ENCODE measurements at places on chromosomes 16 and 17. TPM values are rescaled to one million over a fixed set of nuclear protein-coding genes. Genes with fewer than 3 reads are reported as not detected.
A peak's percentile ranks its signal among the peaks of the same experiment; 100 is the strongest.

Gene ORC6
- polyA plus RNA-seq = 6.7 TPM

Gene NHLRC4
- polyA plus RNA-seq = 1.5 TPM

Gene TUBB3
- 23.5 TPM for polyA plus RNA-seq

Gene ITGAD
- 0.22 TPM for polyA plus RNA-seq

Gene FOXN1
- 0.38 TPM for polyA plus RNA-seq

Gene SRL
- polyA plus RNA-seq = 1.2 TPM

Gene SSH2
- polyA plus RNA-seq = 35.1 TPM

Gene NPIPA3
- polyA plus RNA-seq = 1.2 TPM

DNA sequence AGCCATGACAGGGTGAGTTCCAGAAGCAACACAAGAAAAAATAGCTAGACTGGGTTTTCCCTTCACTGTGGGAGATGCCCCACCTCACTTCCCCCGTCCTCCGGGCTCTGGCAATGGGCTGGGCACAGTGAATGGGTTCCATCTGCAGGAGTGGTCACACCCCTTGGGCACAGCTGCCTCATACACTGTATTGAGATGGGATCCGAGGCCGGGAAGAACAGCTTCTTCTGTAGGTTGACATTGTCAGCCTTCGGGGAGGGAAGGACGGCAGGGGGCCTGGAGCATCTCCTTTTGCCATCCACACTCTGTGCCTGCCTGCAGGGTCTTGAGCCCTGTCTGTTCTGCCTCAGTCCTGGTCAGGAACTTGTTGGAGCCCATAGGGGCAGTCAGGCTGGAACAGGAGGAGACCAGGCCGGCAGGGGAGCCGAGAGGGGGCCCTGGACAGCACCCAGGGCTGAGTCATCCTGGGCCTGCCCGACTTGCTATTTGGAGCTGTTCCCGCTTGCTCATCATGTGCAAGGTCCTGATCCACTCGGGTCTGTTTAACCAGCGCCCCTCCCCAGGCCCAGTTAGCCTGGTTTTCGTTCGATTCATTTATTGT is 286.7 kb downstream of the SEC14L1 start:
- no peaks in the 10 kb centered on the region for H3K36me3 ChIP-seq
- DNase-seq = peak; percentile 95
- no peak overlapping the region for H3K4me3 ChIP-seq
- H3K27me3 ChIP-seq = no peaks in the 10 kb centered on the region
- no peaks in the 10 kb centered on the region for H3K4me1 ChIP-seq

GRCh38 chr17:78993981-78994671 is 14.4 kb upstream of the LGALS3BP start:
- H3K4me1 ChIP-seq = no peaks in the 10 kb centered on the region
- H3K27ac ChIP-seq = no peak overlapping the region
- H3K27me3 ChIP-seq = no peaks in the 10 kb centered on the region

- H3K4me1 ChIP-seq = no peaks in the 10 kb centered on the region
- no peaks in the 10 kb centered on the region for H3K27me3 ChIP-seq
- no peak for DNase-seq
- H3K4me3 ChIP-seq = no peak overlapping the region
- H3K36me3 ChIP-seq = no peaks in the 10 kb centered on the region
These were observed 8.5 kb downstream of the TEKT1 start for GRCh38 chr17:6823011-6823442.

DNA sequence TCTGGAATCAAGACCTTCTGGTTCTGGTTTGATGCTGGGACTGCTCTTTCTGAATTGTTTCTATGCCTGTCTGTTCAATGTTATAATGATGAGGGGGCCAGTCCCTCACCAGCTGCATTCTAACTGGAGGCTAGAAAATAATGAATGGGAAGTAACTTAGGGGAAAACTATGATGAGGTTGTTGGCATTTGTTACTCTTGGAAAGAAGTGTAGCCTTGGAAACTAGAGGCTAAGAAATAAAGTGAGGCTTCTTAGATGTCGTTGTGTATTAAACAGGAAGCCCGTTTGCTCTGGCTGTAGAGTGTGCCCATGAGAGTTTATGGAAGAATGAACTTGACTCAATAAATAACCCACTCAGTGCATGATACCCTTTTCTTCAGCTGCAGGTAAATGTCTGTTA is 140.8 kb downstream of the PRKCA start:
- no peak overlapping the region for H3K27ac ChIP-seq
- no peaks in the 10 kb centered on the region for H3K36me3 ChIP-seq
- H3K27me3 ChIP-seq = no peaks in the 10 kb centered on the region
- no peak overlapping the region for H3K4me3 ChIP-seq
- no peak for DNase-seq
- H3K4me1 ChIP-seq = peaks cover 19% of the 10 kb centered on the region

DNA sequence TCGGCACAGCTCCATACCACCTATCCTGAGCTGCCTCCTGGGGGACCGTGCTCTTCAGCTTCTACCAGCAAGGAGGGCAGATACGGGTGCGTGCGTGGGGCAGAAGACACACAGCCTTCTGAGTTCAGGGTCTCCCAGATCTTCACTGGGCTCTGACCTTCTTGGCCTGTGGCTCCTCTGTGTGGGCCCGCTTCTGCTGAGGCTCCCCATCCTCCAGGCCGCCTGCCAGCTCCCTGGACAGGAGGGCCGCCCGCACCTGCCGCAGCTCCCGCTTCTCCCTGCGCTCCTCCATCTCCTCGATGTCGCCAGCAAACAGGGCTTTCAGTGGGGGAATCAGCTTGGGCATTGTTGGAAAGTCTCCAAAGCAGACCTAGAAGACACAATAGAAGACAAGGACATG is 25.2 kb downstream of the ELAC2 start:
- DNase-seq = no peak
- H3K36me3 ChIP-seq = peaks cover 79% of the 10 kb centered on the region
- H3K4me3 ChIP-seq = no peak overlapping the region
- H3K4me1 ChIP-seq = no peaks in the 10 kb centered on the region

DNA sequence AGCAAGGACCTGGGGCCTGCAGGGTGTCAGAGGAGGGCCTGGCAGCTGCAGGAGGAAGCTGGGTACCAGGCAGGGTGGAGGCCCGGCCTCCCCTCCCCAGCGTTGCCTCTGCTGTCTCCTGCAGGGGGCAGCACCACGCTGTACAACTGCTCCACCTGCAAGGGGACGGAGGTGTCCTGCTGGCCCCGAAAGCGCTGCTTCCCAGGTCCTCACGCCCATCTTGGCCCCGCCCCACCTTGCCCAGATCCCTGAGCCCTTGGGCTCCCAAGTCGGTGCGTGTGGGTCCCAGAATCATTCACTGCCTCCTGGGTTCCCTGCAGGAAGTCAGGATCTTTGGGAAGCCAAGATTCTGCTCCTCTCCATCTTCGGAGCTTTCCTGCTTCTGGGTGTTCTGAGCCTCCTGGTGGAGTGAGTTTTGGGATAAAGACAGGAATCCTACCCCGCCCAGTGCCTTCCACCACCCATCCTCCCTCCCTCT is 1.2 kb downstream of the TMEM95 start:
- no peaks in the 10 kb centered on the region for H3K4me1 ChIP-seq
- H3K27me3 ChIP-seq = no peaks in the 10 kb centered on the region
- H3K36me3 ChIP-seq = no peaks in the 10 kb centered on the region
- DNase-seq = peak; percentile 90
- H3K4me3 ChIP-seq = no peak overlapping the region

GRCh38 chr17:73481676-73482075 is 162.6 kb downstream of the SDK2 start:
- H3K27me3 ChIP-seq = no peaks in the 10 kb centered on the region
- H3K27ac ChIP-seq = no peak overlapping the region
- H3K4me3 ChIP-seq = no peak overlapping the region
- H3K4me1 ChIP-seq = no peaks in the 10 kb centered on the region

GRCh38 chr16:576823-577201 is 7.0 kb downstream of the PIGQ start:
- no peak for DNase-seq
- no peaks in the 10 kb centered on the region for H3K27me3 ChIP-seq
- peaks cover 5% of the 10 kb centered on the region for H3K4me1 ChIP-seq

GRCh38 chr16:21708533-21709115 is 44.9 kb downstream of the OTOA start:
- no peaks in the 10 kb centered on the region for H3K36me3 ChIP-seq
- H3K27me3 ChIP-seq = peaks cover 6% of the 10 kb centered on the region
- no peak overlapping the region for H3K27ac ChIP-seq

- DNase-seq = peak; percentile 58
- peak overlapping the region; percentile 100 for H3K27ac ChIP-seq
- peak overlapping the region; percentile 98 for H3K4me3 ChIP-seq
- H3K27me3 ChIP-seq = no peaks in the 10 kb centered on the region
These were observed 1.2 kb downstream of the STAT3 start for GRCh38 chr17:42386777-42387657.

DNA sequence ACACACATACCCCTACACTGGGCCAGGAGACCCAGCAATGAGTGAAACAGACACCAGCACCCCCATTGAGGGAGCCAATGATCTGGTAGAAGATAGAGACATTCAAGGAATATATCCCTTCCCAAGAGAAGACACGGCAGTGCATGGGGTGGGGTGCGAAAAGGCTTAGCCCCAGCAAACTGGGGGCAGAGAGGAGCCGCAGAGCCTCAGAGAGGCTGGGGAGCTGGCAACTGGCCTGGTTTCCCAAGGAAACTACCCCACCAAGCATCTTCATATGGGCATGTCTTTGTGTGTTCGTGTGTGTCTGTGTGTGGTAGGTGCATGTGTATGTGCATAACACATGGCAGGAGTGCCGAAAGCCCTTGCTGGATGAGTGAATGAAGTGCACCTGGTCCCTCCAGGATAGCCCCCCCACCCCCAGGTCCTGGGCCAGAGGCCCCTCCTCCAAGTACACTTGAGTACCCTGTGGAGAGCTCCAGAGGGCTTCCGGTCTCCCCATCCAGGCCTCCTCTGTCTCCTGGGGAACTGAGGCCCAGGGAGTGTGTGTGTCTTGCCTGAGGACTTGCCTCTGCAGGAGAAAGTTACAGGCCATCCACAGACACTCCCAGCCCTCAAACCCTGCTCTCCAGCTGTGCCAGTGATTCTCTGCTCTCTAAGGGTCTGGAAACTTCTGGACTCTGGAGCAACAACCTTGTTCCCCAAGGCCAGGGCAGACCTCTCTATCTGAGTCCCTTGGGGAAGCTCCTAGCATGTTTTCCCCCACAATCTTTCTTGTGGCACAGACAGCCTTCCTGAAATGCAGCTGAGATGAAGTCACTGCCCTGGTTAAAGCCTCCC is 15.9 kb downstream of the TBX2 start:
- no peak overlapping the region for H3K4me3 ChIP-seq
- no peaks in the 10 kb centered on the region for H3K36me3 ChIP-seq
- peak; percentile 51 for DNase-seq
- peaks cover 31% of the 10 kb centered on the region for H3K4me1 ChIP-seq

GRCh38 chr16:11725457-11725856 is 17.2 kb downstream of the TXNDC11 start:
- peak overlapping the region; percentile 25 for H3K27ac ChIP-seq
- H3K36me3 ChIP-seq = peaks cover 82% of the 10 kb centered on the region
- no peak overlapping the region for H3K4me3 ChIP-seq

- DNase-seq = no peak
- no peaks in the 10 kb centered on the region for H3K27me3 ChIP-seq
- H3K27ac ChIP-seq = no peak overlapping the region
- no peaks in the 10 kb centered on the region for H3K4me1 ChIP-seq
- H3K4me3 ChIP-seq = no peak overlapping the region
- no peaks in the 10 kb centered on the region for H3K36me3 ChIP-seq
These were observed 15.1 kb downstream of the SOCS1 start for GRCh38 chr16:11240636-11241473.

DNA sequence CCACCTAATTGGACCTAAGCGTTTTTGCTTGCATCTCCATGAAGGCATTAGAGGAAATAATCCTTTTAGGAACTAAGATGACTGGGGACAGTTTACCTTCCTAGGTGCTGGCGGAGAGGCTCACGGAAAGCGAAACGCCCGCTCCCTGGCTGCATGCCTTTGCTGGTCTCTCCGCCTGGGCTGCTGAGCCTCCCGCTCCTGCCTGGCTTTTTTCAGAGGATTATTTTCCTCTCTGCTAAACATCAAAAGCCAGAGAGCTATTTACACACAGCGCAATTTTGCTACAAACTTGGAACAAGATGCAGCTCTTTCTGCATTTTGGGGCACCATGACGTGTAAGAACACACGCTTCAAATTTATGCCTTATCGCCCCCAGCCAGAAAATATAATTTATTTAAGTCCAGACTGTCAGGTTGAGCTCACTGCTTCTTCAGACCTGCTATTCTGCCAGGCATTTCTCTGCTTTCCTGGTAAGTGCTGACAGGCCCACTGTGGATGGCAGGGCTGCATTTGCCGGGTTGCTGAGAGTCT is 124.4 kb downstream of the SPACA3 start:
- no peaks in the 10 kb centered on the region for H3K27me3 ChIP-seq
- no peak overlapping the region for H3K27ac ChIP-seq
- no peak overlapping the region for H3K4me3 ChIP-seq
- DNase-seq = no peak
- H3K4me1 ChIP-seq = no peaks in the 10 kb centered on the region
- H3K36me3 ChIP-seq = no peaks in the 10 kb centered on the region

- H3K27ac ChIP-seq = no peak overlapping the region
- DNase-seq = peak; percentile 63
- no peaks in the 10 kb centered on the region for H3K27me3 ChIP-seq
- no peak overlapping the region for H3K4me3 ChIP-seq
These were observed 139.1 kb upstream of the GSE1 start for GRCh38 chr16:85473909-85474620.

GRCh38 chr17:44384823-44385286 is 4.6 kb downstream of the ITGA2B start:
- H3K4me1 ChIP-seq = peaks cover 19% of the 10 kb centered on the region
- peak overlapping the region; percentile 37 for H3K4me3 ChIP-seq
- H3K27me3 ChIP-seq = peaks cover 21% of the 10 kb centered on the region
